Calu3 (cell line): ENCODE measurements at places on chromosomes 3 and 15.

DNA sequence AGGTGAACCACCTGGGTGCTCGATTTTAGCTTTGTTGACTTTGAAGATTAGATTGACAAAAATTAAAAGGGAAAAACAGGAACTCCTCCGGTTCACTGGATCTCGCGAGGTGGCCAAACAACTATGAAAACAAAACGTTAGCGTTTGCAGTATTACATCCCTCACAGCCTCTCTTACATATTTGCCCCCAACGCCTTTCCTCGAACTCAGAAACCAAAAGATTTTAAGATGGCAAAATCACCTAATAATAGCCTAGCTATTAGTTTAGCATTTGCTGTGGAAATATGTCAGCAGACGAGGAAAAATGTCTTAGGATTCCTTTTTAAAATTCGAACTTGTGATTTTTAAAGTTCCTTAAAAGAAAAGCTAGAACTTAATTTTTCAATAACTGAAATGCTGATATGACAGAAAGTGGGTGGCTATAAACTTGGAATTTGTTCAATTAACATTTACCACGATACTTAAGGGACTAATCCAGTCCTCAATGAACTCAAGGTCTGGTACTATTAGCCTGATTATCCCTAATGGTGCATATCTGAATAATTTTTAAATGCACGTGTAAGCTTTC, 491 bp upstream of the SENP7 start:
- no peak for DNase-seq

- peak; percentile 92 for DNase-seq
Observed at GRCh38 chr3:49689046-49689907, at the start of the genes MST1 and RNF123. TSS of gene MST1 (minus strand) at chr3:49689474. CDS start at chr3:49688691, 783 bp downstream. TSS of gene RNF123 (plus strand) at chr3:49689557. CDS start at chr3:49691166, 1,609 bp downstream.

GRCh38 chr15:93126148-93126547, 37.1 kb upstream of the RGMA start:
- DNase-seq, result no peak

DNA sequence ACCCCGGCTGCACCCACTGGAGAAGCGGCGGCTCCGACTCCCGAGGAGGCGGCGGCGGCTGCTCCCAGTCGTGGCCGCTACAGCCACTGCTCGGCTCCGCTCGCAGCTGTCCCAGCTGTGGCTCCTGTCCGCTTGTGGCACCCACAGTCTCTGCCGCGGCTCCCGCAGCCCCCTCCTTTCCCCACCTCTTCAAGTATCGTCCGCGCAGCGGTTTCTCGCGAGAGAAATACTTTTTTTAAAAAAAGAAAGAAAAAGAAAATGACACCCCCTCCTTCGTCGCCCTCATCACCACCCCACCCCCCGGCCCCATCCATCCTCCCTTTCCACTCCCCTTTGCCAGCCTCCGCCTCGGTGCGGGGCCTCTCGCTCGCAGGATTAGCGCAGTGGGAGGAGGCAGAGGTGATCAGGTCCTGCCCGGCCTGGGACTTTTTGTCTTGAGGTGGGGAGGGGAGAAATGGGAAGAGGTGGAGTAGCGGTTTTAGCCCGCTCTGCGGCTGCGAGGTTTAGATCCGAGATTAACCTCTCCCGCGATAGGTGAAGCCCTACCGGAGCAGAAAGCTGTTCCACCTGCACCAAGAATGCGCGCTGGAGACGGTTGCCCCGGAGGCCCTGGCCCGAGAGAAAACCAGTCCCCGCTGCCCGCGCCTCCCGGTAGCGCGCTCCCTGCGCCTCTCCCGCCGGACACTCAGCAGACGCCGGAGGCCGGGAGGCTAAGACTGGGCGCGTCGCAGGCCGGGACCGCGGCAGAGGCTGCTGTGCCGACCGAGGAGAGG, at the start of gene FBN1:
FBN1 (minus strand) TSS at position 152 of the 773 bp plus-strand sequence. CDS start 940 bp downstream, outside the sequence.
- peak; percentile 36 for DNase-seq
